ENCODE measurements at places on chromosomes 12 and 14.

- no peak for DNase-seq
Measured at GRCh38 chr12:64813723-64814122, 10.7 kb upstream of the TBC1D30 start.

GRCh38 chr12:69431591-69432222 is 38.5 kb upstream of the FRS2 start:
- DNase-seq = no peak

GRCh38 chr14:52545584-52546317 is 6.6 kb downstream of the TXNDC16 start:
- DNase-seq = no peak

DNA sequence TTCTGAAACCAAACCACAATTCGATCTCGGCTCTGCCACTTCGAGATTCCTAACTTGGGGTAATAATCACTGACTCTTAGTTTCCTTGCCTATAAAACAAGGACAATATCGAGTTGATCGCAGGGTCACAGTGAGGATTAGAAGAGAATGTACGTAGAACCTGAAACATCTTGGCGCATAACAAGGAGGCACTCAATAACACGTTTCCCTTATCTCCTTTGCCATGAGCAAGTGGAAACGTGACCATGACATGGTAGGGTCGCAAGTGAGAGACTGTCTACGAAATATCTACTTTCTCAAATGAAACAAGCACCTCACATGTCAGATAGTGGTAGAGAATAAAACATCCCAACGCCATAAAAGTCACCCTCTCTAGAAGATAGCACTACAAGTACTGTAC is 2.3 kb downstream of the DICER1 start:
- DNase-seq = no peak

- no peak for DNase-seq
Measured at GRCh38 chr12:118494776-118495175, 118.4 kb downstream of the SUDS3 start.

DNA sequence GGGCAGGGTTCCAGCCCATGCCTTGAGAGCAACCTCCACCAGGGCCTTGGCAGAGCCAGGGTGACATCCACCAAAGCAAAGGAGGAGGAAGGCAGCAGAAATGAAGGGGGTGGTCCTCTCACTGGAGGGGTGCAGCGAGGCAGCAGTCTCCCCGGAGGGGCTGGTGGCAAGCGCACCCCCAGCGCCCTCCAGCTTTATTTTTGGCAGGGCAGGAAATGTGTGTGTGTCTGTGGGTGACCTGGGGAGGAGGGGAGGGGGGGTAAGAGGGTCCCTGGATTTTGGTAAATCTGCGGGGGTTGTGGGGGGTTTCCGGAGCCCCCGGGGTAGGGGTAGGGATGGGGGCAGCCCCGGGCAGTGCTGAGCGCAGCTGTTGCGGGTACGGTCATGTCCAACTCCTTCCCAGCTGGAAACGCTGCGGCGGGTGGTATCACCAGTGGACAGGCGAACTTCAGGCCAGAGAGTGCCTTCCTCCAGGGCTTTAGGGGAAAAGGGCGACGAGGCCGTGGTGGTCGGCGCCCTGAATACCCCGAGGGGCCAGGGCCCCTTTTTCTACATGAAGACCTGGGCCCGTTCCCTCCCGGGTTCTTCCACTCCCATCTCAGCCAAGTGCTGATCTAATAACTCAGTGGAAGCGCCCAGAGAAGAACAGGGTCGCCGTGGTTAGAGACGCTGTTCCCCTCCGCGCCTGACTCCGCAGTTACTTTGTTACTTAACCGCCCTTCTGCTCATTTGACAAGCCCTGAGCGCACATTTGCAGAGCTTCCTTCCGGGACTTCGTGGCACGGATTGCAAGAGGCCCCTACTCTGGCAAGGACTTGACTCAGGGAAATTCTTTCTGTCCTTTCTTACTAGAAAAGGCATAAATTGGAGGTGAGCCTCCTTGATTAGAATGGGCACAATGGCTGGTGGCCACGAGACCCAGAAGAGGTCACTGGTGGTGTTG is 55.2 kb downstream of the FOS start:
- peak; percentile 61 for DNase-seq

DNA sequence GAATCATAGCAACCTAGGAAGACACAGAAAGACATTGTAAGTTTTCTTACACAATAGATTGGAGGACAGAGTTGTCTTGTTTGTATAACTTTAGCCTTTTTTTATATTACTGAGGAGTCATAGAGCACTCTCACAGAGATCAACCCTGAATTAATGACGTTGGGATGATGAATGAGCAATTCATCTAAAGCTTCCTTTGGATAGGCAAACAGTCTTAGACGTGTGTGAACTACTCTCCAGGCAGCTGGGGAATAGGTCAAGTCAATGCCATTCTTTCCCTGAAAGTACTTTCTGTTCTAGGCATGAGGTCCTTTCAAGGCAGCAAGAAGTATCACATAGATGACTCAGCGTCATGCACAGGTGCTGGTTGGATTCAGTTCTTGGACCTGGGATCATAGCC is 369.1 kb upstream of the NOVA1 start:
- DNase-seq = no peak

DNA sequence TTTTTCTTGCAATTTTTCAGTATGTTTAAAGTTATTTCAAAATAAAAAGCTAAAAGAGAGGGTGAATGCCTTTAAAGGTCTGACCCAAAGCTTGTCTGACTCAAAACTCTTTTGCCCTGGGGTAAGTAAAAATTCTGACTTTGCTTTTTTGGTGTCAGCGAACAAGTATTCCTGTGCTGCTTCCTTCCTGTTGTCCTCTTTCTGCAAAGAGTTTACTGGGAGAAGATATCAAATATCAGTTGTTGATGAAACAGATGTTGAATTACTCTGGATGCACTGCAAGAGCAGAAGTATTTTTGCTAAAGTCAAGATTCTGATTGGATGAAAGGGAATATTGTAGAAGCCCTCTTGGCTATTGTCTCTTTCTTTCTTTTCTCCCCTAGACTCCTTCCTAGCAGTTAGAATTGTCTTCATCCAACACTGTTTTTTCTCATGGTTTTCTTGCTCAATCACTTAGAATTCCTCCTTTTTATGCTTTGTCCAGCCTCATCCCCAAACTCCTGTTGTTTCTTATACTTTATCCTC is 62.0 kb downstream of the DACT1 start:
- no peak for DNase-seq

DNA sequence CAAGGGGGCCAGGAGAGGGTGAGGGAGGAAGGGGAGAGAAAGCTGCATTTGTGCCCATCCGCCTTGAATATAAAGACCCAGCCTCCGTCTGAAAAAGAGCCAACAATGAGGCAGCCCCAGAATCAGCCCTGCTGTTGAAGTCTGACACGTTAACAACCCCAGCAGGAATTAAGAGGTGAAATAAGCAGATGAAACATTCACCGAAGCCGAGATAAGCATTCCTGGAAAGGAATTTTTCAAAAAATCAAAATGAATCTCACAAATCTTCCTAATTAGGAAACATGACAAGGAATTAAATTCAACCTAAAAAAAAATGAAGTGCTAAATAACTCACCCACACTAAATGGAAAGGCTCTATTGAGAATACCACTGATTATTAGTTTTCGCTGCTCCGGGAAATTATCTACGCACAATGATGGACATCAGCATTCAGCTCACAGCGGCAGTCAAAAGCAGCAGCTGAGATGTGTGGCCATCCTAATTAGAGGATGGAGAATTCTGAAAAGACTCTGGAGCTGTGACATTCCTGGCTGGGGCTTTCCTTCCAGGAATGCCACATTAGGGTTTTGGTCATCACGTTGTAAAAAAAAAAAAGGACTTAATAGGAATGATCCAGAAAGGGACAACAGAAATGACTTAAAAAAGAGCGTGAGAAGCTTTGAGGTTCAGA is 8.2 kb upstream of the PARP11 start:
- no peak for DNase-seq

- no peak for DNase-seq
Measured at GRCh38 chr12:84136862-84137367, 775.7 kb downstream of the SLC6A15 start.

DNA sequence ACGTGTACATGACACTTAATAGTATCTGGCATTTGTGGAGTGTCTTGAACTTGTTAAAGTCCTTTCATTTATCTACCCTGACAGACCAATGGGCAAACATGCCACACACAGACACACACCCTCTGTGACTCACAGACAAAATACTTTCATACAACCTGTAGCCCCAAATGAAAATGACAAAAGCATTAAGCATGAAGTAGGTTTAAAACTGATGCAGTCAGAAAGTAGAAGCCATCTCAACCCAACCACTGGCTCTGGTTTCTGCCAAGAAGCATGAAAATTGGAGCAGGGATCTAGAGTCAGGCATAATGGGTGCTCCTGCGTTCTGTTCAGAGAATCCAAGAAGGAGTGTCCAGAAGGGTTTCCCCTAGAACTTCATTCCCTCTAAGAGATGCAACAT is 23.1 kb upstream of the KRT77 start:
- no peak for DNase-seq

DNA sequence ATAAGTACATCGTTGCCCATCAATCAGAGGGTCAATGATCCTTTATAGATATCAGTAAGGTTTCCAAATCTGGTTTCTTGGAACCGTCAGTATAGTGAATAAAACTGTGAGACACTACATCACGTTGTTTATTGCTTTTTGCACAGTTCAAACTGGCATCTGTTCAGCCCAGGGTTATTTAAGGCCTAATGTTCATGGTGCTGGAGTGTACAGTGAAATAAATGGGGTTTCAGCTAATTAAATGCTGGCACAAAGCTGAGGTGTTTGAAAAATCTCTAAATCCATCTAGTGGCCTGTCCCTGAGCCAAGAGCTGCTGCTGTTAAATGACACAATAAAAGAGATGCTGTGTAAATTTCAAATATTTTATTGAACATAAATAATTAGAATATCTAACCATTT is 69.9 kb downstream of the RPS29 start:
- DNase-seq = no peak

GRCh38 chr12:111673503-111673902 is 12.3 kb downstream of the BRAP start:
- DNase-seq = no peak

GRCh38 chr12:62001424-62001823 is 258.8 kb upstream of the USP15 start:
- DNase-seq = no peak

DNA sequence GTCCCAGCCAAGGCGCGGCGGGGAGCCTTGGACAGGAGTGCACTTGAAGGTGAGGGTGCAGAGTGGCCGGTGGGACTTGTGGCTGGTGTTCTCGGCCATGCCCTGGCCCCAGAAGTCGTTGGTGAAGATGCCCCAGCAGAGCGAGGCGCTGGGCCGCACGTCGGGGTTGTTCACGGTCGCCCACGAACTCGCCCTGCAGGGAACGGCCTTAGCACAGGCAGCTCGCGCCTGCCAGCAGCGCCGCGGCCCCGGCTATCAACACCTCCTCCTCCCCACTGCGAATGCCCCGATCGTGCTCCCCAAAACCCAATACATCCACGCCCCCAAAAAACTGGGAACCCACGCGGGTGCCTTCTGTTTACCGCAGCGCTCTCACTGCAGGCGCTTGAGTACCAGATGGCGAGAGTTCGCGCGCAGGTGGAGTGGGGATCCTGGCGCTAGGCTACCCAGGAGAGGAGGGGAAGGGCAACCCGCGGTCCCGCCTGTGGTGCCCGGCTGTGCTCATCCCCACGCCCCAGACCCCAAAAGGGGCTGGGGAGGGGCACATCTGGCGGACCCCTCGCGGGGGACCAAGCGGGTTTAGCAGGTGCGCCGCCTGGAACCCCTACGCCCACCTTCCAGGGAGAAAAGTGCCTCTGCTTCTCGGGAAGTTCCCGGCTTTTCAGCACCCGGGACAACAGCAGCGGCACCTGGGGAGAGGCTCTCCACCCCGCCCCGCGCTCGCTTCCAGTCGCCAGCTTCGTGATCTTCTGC is 386.3 kb upstream of the TMTC1 start:
- DNase-seq = no peak

GRCh38 chr14:66442953-66443571 is 43.1 kb upstream of the CCDC196 start:
- DNase-seq = no peak

- DNase-seq = peak; percentile 48
Measured at GRCh38 chr12:22321638-22322037, 12.9 kb downstream of the ST8SIA1 start.

DNA sequence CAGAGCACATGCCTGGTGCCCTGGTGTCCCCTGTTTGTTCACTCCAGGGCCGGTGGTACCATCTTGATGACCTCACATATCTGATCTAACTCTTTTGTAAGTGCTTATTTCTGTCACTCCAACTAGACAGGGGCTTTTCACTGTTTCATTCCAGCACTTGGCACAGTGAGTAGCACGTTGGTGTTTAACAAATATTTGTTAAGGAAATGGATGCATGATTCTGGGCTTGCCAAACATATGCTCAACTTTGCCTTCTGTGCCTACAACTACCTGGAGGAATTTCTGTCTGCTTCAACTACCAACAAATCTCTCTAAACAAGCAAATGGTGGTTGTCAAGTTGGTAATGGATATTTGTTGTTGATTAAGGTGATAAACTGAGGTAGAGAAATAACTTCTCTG is 31.6 kb downstream of the PDE6H start:
- DNase-seq = no peak

DNA sequence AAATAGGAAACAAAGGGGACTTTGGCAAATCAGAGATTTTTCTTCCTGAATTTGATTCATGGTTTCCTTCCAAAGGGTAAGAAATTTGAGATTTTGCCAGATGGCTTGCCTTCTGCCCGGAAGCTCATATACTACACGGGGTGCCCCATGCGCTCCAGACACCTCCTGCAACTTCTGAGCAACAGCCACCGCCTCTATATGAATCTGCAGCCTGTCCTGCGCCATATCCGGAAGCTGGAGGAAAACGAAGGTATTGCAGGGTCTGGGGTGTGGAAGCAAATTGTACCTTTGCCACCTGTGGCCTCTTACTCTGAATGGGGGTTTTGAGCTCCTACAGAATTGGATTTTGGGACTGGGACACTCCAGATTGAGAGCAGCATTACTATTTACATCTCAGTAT is 63.5 kb downstream of the FRMD6 start:
- DNase-seq = no peak

- no peak for DNase-seq
Measured at GRCh38 chr14:19920021-19920657, at the start of gene OR4K5. Gene OR4K5, plus strand, starts transcription at chr14:19920607. Its CDS starts 0 bp downstream, at chr14:19920607.

GRCh38 chr12:48936379-48936979 is 11.2 kb upstream of the FKBP11 start:
- DNase-seq = peak; percentile 76

- no peak for DNase-seq
Measured at GRCh38 chr12:116818341-116818856, 62.8 kb downstream of the HRK start.

- no peak for DNase-seq
Measured at GRCh38 chr12:54564768-54565167, 15.4 kb downstream of the PDE1B start.

DNA sequence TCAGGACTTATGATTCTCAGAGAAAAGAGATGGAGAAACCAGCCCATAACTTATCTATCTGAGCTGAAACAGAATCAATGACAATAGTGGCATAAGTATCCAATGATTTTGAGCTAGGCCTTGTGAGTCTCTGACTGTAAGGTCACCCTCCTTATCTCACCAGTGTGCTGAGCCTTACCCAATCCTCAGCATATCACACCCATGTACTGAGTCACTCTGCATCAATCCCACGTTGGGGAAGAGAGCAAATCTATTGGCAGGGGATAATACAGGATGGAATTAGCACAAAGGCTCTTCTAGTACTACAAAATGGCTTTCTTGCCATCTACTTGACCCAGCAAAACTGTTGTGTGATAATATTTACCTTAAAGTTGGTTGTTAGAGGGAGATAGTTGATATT is 997.8 kb downstream of the NRXN3 start:
- DNase-seq = no peak

All from CD4-positive, alpha-beta T cell treated with Interleukin-15 for 1 hour (primary cell).